ENCODE measurements at places on chromosomes 12 and 14. TPM values are rescaled to one million over a fixed set of nuclear protein-coding genes. Genes with fewer than 3 reads are reported as not detected.

- peak; percentile 26 for DNase-seq
Observed at GRCh38 chr12:130715150-130715997, 725 bp downstream of the RIMBP2 start.

The POU6F1 gene
- 13.5 TPM for total RNA-seq

DNA sequence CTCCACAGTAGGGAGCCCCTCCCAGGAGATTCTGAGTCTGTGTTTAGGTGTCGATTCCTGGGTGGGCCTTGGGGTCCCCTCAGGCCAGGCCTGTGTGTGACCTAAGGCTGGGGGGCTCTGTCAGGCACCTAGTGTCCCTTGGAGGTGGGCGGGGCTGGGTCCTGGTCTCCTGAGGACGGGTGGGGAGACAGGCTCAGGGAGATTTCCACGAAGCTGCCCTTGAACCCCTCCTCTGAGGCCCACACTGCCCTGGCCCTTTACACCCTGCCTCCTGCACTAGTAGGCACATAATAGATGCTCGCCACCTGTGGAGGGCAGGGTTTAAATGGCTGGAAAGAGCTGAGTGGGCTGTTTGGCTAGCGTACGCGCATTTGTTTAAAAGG is 32.9 kb downstream of the MEG3 start:
- no peak for DNase-seq

The TMEM119 gene
- not detected for total RNA-seq

DNA sequence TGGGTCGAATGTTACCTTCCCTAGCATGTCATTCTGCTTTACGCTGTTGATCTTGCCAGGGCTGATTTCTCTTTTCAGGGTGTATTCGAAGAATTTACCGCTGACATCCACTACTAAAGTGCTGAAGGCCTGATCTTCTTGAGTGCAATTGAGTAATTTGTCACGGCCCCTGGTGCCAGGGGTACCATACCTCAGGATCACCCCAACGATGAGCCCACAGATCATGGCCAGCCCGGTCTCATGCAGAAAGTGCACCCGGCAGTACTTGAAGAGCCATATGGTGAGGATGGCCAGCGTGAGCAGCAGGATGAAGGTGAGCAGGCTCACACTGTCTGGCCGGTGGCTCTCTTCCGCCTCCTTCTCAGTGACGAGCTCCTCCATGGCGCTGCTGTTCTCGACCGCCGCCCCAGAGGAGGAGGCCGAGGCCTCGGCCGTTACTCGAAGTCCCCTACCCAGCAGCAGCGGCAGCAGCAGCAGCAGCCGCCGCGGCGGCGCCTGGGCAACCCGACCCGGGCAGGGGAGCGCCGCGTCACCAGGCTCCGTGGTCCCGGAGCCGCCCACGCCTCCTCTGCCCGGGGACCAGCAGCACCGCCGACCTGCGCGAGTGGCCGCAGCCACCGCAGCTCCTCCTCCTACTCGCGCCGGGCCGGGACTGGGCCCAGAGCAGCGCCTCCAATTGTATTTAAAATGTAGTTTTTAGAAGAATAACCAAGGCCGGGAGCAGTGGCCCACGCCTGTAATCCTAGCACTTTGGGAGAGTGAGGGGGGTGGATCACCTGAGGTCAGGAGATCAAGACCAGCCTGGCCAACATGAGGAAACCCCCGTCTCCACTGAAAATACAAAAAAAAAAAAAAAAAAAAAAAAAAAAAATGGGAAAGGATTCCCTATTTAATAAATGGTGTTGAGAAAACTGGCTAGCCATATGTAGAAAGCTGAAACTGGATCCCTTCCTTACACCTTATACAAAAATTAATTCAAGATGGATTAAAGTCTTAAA is 58.5 kb upstream of the TMPO start:
- DNase-seq: no peak

Data from A673 (cell line).